ENCODE measurements at places on chromosomes 3 and 15. TPM values are rescaled to one million over a fixed set of nuclear protein-coding genes. Genes with fewer than 3 reads are reported as not detected.

DNA sequence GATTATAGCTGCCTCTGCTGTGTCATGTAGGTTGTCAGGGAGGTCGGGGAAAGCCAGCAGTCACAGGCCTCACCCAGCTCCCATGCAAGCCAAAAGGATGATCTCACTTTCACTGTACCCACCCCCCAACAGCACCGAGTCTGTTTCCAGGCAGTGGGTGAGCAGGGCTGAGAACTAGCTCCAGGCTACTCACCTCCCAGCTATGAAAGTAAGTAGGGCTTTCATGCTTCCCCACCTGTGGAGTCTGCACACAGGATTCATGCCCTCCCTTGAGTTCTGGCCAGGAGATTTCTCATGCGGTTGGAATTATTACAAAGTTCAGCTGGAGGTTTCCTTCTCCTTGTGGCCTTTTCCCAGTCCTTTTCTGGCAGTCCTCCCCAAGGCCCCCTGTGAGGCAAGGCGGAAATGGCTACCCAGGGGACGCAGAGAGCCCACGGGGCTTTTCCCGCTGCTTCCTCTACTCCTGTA is 356.2 kb downstream of the SV2B start:
- peak; percentile 97 for DNase-seq

- DNase-seq = peak; percentile 90
Observed at GRCh38 chr3:124429129-124429815, 301.0 kb upstream of the UMPS start.

- no peak for DNase-seq
Observed at GRCh38 chr3:158700559-158700958, 28.1 kb upstream of the LXN start.

DNA sequence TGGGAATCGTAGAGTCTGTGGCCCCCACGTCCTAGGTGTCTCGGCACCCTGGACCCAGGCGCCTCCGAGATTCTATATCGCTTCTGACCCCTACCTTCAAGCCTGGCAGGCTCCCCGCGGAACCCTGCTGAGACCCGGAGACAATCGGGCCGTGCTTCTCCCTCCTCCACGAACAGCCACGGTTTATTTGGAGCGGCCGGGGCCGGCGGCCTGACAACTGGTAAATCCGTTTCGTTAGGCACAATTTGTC is 1.4 kb downstream of the GATA2 start:
- DNase-seq = no peak

DNA sequence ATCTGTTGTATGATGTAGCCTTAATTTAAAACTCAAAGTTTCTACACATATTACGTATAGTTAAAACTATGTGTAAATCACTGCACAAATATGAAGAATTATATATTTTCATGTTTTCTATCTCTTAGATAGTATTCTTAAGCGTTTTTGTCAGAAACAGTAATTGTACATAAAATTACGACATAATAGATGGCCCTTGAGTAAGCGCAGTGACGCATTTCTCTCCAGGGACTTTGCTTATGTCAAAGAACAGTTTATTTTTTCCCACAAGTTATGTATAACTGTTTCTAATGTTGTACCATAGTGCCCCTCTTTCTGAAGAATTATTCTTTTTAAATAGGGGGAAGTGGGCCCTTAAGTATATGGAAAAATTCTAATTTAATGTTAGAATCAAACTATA is 934.0 kb downstream of the VGLL3 start:
- no peak for DNase-seq

DNA sequence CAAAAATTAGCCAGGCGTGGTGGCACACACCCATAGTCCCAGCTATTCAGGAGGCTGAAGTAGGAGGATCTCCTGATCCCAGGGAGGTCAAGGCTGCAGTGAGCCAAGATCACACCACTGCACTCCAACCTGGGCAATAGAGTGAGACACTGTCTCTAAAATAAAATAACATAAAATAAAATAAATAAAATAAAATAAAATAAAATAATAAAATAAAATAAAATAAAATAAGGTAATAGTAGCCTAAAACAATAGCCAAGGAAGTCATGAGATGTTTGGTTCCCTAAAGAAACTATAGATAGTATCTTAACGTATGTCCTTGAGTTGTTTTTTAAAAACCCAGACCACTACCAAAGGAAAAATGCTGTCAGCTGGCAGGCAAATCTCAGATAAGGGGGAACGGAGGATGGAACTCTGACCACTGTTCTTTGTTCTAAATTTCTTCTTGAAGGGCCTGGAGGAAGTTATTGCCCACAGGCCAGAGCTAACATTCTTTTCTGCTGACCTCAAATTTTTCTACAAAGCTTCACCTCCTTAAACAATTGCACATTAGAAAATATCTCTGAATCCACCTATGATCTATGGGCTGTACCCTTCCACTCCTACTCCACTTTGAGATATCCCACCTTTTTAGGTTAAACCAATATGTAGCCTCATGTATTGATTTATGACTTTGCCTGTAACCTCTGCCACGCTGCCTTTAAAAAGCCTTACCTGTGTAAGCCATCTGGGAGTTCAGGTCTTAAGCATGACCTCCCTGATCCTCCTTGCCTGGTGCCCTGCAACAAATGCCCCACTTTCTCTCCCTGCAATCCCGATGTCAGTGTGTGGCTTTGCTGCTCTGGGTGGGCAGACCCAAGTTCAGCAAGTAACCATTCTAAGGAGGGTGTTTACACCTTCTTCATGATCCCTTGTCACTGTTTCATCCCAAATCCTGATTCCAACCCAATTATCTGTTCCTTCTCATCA is 126.2 kb upstream of the BHLHE40 start:
- peak; percentile 56 for DNase-seq

GRCh38 chr3:178443634-178444033 is 92.6 kb upstream of the KCNMB2 start:
- DNase-seq = peak; percentile 49

GRCh38 chr3:138786788-138787271 is 47.9 kb downstream of the PIK3CB start:
- peak; percentile 76 for DNase-seq

DNA sequence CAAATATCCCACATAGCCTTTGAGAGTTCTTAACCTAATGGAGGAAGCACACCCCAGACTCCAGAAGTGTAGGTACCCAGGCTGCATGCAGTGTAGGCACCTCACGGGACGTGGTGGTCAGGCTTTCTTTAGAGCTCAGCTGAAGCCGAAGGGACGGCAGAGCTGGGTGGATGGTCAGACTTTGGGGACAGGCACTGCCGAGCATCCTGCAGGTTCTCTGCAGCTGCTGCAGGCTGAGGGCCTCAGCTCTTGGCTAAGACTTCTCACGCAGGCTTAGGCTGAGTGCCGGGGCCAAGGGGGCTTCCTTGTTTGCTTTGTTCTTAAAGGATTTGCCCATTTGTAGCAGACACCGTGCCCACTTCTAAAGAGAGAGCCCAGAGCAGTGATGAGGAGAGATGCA is 177.0 kb downstream of the RAB11A start:
- DNase-seq = no peak

DNA sequence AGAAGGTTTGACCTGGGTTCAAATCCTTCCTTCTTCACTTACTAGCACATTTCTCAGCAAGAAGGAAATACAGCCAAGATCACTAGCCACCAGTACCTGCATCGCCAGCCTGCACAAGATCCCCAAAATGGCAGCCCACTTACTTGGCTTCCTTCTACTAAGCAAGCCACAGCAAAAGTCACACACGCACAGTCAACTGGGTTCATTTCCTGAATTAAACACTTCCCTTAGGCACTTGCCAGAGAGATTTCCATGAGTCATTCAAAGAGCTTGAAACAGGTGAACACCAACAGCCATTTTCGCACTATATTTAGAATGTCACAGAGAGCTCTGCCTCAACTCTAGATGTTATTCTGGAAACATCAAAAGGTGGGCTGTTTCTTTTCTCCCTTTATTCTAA is 42.6 kb downstream of the MGLL start:
- peak; percentile 94 for DNase-seq

DNA sequence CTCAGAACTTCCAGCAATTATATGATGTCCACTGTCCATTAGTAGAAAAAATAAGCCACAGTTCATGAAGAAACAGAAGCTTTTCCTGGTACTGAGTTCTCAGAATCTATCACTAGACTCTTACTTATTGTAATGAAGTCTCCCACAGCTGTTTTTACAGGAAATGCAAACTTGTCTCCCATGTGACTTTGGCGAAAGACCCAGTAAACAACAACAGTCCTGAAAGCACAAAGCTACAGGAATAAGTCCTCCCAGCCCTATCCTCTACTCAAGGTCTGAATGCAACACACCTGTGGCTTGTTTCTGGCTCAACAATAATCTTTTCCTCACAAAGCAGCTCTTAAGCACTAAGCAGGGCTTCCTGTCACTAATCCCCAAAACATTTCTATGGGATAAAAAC is 55.9 kb downstream of the EOMES start:
- DNase-seq = no peak

Gene IQCH
- total RNA-seq = 7.0 TPM

Measured in RPMI7951 (cell line).